Activated effector memory CD4-positive, alpha-beta T cell treated with anti-CD3 and anti-CD28 coated beads, Interleukin-2, amount 50 U/mL, for 16 hours (primary cell): ENCODE measurements at places on chromosomes 3 and 15.

DNA sequence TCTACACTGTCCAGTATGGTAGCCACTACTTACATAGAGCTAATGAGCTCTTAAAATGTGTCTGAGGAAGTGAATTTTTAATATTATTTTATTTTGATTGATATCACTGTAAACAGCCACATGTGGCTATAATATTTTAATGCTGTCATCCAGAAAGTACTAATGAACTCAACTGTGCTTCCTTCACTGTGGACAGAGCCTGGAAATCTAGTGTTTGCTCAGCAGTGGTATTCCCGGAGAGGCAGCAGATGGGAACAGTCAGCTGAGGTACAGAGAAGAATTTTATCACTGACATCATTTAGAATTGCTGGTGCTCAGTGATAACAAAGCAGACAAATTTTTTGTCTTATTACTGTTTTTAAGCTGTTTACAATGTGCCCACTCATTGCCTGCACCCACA lies 68.7 kb upstream of the ACP3 start:
- DNase-seq = no peak

- no peak for DNase-seq
These were observed 45.3 kb upstream of the EIF5A2 start for GRCh38 chr3:170953736-170954135.

DNA sequence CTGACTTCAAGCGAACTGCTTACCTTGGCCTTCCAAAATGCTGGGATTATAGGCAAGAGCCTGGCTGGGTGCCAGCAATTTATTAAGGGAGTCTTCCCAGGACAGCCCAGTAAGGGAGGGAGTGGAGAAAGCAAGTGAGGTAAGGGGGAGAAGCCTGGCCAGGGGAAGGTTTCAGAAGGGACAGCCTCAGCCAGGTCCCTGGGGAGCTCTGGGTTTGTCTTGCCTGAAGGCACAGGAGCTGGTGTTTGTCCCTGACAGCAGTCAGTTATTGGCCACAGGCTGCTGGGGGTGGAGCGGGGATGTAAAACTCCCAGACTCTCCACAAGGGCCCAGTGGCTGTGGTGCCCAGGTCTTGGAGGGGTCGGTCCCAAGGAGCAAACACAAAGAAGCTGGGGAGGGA lies 33.0 kb upstream of the CDCP1 start:
- DNase-seq = no peak

- no peak for DNase-seq
These were observed 54.7 kb upstream of the USP3 start for GRCh38 chr15:63449731-63450130.

- no peak for DNase-seq
These were observed 253.2 kb upstream of the UBE2E1 start for GRCh38 chr3:23552506-23552905.

- no peak for DNase-seq
These were observed 165.0 kb downstream of the ABHD5 start for GRCh38 chr3:43855674-43856299.

- DNase-seq = no peak
These were observed 101.6 kb downstream of the RPL22L1 start for GRCh38 chr3:170768334-170768801.

- DNase-seq = no peak
These were observed 28.7 kb downstream of the MORC1 start for GRCh38 chr3:109089265-109089664.

GRCh38 chr3:120203016-120203415 lies 82.0 kb downstream of the GPR156 start:
- DNase-seq = no peak

- DNase-seq = no peak
These were observed 150.7 kb downstream of the OPA1 start for GRCh38 chr3:193743702-193744047.

DNA sequence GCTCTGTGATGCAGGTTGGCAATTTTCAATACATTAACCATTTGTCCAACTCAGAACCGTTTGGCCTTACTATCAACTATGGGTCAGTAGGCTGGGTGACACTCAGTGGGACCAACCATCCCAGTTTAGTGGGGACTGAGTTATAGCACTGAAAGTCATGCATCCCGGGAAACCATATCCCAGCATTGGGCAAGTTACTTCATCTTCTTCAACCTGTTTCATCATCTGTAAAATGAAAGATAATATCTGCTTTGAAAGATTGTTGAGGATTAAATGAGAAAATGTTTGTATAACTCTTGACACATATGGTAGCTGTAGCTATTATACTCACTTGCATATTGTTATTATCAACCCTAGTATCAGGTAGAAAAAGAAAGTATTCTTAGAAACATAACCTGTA lies 11.9 kb downstream of the RAB27A start:
- no peak for DNase-seq

- DNase-seq = no peak
These were observed 144.7 kb downstream of the RAB11A start for GRCh38 chr15:66014022-66014421.

GRCh38 chr3:86801066-86801465 lies 189.9 kb downstream of the VGLL3 start:
- DNase-seq = no peak

DNA sequence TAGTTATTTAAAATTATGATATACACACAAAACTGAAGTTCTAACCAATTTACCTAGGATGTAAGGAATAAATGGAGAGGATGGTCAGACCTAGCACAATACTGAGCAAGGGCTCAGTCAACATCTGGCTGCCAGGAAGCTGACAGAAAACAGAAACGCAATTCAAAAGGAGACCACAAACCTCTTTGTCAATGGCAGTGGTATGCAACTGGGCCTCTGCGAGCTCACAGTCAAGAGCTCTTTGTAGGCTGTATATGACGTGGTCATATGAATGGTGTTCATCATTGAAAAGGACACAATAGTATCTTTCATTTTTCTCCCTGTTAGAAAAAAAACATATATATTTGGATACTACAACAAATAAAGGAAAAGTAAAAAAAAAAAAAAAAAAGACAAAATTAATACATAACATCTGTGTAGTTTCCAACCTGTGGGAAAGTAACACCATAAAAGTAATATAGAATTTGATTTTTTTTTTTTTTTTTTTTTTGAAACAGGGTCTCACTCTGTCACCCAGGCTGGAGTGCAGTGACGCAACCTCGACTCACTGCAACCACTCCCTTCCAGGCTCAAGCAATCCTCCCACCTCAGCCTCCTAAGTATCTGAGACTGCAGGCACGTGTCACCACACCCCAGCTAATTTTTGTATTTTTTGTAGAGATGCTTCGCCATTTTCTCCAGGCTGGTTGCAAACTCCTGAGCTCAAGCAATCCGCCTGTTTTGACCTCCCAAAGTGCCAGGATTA lies 37.9 kb downstream of the UBR1 start:
- DNase-seq = no peak

- no peak for DNase-seq
These were observed 7.1 kb downstream of the DHX36 start for GRCh38 chr3:154316974-154317767.

- no peak for DNase-seq
These were observed 28.4 kb downstream of the DNAJC19 start for GRCh38 chr3:180961087-180961486.

- no peak for DNase-seq
These were observed 59.7 kb upstream of the MAGI1 start for GRCh38 chr3:66098436-66098835.

DNA sequence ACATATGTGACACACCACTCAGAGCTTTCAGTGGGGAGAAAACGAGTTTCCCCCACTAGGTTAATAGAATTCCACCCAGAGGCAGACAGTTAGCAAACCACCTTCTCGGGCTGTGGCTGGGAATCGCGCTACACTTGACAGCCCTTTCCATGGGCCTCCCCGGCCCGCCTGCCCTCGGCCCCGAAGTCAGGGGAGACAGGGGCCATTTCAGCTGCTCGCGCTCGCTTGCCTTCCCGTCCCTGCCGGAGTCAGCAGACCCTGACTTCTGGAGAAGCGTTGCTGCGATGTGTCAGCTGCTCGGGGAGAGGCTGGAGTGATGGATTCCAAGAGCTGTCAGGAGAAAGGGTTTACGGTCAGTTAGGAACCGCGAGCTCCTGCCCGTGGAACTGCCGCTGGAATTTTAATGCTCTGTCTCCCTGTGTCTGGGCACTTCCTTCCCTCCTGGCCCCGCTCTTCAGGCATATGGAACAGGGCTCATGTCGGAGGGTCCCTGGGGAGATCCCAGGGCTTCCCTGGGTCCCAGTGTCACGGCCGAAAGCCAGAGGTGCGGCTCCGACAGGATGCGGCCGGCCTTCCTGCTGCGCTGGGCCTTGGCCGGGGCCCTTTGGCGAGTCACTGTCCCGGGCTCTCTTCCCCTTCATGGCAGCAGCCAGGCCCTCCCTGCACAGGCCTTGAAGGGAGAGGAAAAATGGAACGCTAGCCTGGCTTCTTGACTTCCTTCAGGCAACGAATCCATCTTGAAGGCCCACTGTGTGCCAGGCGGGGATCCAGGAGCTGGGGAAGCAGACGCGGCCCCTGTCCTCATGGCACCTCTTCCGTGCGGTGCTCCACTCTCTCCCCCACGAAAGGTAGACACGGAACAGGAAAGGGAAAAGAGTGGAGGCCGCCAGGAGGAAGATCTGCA lies 38.4 kb upstream of the VPS8 start:
- DNase-seq = no peak

DNA sequence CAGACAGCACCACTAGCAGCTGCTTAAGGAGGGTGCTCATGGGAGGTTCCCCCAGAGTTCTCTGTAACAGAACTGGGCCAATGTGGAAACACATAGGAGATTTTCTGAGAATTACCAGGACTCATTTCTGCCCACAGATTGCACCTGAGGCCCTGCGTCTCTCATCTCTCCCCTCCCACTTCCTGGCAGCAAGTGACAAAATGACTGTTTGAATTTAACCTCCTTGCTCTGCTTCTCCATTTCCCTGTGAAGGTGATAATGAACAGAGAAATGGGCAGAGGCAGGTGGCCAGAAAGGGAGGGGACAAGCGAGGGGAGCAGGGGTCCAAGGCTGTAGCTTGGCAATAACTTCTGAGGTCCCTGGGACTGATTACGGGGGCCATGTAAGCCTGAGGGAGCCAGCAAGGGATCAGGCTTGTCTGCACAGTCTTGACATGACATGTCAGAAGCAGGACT lies 8.0 kb downstream of the EPHB1 start:
- no peak for DNase-seq

DNA sequence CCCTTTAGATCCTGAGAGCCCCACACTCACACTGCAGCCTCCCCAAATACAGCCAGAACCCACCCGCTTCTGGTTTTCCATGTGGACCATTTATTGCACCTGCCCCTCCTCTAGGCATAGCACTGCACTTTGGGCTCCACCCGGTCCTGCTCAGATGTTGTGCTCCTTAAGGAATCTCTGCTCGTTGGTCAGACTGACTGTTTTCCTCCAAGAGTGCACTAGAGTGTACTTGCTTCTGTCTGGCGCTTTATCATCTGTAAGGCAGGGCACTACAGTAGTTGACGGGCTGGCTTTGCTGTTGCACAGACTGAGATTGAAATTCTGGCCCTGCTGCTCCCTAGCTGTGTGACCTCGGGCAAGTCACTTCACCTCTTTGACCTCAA lies 124.1 kb downstream of the CACNA1D start:
- no peak for DNase-seq

DNA sequence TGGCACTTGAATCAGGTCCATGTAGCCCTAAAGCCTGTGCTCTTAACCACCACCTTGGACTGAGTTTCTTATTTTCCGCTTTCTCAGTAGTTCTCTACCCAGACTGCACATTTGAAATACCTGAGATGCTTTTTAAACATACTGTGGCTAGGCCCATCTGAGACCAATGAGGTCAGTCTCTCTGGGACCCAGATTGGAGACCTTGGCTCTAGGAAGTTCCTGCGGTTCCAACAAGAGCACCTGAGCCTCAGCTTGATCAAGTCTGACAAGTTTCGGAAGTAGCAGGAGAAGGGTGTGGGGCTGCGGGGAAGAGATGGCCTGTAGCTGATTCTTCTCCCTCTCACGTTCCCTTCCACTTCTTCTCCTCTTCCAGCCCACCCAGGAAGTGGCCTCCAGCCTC lies 11.5 kb upstream of the TSEN2 start:
- DNase-seq = no peak
